ENCODE measurements at places on chromosomes 13 and 19.
A peak's percentile ranks its signal among the peaks of the same experiment; 100 is the strongest.

DNA sequence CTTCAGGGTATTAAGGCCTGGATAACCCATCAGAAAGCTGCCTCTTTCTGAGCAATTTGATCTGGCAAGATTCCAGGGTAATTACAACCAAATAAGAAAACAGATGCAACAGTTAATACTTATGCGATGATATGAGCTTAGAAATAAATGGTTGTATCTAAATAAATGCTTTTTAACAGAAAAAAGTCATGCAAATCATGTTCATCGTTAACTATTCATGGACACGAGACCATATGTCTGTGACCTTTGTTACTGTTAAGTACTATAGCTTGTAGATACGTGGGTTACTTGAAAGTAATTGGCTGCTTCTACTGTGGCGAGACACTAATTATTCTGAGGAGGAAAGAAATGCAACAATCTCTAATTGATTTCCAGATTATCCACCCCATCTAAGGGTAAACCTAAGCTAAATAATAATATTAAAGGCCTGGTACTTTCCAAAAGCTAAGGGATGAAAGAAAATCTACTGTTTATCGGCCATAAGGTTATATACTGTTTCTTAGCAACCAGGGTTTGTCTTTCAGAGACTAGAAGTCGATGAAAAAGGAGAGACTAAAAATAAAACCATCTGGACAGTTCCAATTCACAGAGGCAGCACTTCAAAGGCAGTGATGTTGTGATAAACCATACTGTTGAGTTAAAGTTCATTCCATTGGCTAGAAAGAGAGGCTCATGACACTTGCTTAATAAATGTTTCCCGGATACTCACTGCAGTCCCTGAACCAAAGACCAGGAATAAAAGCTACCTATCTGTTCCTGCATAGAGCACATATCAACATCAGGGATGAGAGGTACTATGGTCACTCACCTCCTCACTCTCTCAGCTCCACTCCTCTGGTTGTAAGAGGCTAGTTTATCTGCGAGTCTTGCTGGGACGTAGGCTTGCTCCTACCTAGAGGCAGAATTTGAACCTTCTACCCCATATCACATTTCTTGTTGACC lies 1.5 kb downstream of the EPSTI1 start:
- ATAC-seq = no peak

- no peak for ATAC-seq
Observed at GRCh38 chr13:51237887-51238286, 15.7 kb downstream of the FAM124A start.

GRCh38 chr19:51094696-51095279 lies 12.1 kb upstream of the KLK14 start:
- no peak for ATAC-seq

- ATAC-seq = peak; percentile 56
Observed at GRCh38 chr19:17755977-17756670, 4.8 kb downstream of the FCHO1 start.

DNA sequence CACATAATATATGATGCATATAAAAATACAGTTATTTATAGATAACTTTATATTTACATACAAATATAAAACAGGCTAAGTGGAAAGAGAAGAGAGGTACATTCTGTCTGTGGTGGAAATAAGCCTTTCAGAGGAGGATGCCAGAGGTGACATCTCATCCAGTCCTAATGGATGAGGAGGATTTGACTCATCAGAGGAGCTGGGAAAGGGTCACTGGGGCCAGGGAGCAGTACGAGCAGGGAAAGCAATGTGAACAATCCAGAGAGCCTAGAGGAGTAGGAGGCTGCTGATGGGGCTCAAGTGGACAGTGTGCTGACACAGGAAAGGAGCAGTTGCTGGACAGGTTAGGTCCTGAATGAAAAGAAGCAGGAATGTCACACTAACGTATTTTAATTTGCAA lies 18.6 kb downstream of the NALCN start:
- ATAC-seq = no peak

GRCh38 chr13:113157929-113158747 lies at the start of gene PROZ:
Gene PROZ, plus strand, starts transcription at chr13:113158648. Its CDS starts 13 bp downstream, at chr13:113158661.
- no peak for ATAC-seq

- no peak for ATAC-seq
Observed at GRCh38 chr19:12272980-12273901, 21.4 kb downstream of the ZNF44 start.

DNA sequence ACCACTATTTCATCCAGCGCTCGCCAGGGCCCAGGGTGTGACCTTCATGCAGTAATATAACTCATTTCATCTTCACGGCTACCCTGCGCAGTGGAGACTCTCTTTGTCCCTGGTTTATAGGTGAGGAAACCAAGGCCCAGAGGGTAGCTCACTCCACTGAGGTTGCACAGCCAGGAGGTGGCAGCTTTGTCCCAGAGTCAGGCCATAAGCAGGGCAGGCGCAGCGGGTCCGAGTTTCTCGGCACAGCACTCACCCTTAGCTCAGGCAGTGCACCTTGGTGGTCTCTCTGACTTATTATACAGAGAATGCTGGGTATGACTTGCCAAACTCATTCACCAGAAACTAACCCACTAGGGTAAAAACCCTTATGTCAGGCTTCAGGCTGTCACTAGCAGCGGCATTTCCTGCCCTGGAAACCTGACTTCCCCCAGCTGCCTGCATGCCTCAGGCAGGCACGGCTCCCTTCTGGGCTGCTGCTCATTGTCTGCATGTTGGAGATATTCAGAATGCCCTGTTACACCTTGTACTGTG lies 24.5 kb downstream of the PPP5C start:
- ATAC-seq = peak; percentile 36

- ATAC-seq = no peak
Observed at GRCh38 chr19:18445262-18445948, 7.5 kb upstream of the ISYNA1 start.

DNA sequence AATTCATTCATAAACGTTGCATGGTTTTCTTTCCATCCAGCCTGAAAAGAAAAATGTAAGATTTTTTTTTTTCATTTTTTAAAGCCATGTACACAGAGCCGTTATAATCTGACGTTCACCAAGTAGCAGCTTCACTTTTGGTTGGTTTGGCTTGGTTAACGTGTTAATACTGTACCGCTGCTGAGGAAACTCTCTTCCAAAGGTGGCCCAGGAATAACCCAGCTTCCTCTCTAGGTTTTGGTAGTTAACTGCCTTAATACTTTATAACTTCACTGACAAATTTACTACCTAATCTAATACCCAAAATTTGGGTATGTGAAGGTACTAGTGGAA lies 1.7 kb downstream of the INTS6 start:
- ATAC-seq = no peak

GRCh38 chr13:113839536-113840204 lies 24.2 kb downstream of the GAS6 start:
- ATAC-seq = no peak

- no peak for ATAC-seq
Observed at GRCh38 chr13:23380534-23380933, 53.0 kb downstream of the SACS start.

DNA sequence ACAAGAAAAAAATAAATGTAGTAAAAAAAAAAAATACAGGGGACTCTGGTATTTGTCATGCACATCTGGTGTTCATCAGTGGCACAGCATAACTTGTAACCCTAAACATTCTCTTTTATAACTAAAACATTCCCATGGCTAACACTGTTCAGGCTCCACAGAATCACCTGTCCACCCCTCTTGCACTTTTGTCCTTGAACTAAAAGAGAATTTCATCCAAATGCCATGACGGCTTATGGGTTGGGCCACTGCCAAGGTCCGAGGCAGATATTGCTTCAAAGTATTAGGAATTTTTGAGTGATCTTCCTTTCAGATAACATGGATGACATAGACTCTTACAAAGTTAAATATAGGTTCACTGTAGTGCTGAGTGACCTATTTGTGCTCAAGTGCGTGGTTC lies 25.7 kb upstream of the SERP2 start:
- no peak for ATAC-seq

GRCh38 chr19:40692212-40692551 lies 1.7 kb upstream of the NUMBL start:
- ATAC-seq = no peak

DNA sequence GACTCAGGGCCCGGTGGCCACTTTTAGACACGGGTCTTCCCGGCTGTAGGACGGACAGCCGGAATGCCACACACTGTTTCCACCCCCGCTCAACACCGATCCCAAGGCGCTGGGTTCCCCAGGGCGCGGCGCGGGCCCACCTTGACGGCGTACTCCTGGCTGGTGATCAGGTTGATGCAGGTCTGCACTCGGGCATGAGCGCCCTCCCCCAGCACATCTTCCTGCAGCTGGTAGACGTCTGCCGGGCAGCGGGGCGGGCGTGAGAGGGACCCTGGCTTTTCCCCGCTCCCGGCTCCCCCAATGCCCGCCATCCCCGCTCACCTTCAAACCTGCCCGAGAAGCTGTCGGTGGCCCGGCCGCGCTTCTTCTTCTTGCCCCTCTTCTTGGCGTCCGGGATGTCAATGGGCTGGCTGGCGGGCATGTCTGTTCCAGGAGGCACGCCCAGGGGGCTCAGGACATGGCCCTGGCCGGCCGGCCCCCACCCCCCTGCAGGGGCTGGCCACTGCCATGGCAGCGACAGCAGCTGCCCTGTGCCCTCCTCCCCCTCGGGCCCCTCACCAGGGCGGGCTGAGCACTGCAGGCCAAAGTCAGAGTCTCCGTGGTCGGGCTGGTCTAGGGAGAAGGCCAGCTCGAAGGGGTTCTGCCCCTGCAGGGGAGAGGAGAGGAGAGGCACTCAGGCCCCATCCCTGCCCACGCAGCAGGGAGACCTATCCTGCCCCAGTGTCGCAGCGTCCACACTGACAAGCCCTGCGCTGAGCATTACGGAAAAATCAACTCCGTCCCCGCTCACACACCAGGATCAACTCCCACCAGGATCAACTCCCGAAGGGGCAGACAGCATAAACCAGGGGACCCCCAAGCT lies 4.8 kb downstream of the MKNK2 start:
- ATAC-seq = no peak

DNA sequence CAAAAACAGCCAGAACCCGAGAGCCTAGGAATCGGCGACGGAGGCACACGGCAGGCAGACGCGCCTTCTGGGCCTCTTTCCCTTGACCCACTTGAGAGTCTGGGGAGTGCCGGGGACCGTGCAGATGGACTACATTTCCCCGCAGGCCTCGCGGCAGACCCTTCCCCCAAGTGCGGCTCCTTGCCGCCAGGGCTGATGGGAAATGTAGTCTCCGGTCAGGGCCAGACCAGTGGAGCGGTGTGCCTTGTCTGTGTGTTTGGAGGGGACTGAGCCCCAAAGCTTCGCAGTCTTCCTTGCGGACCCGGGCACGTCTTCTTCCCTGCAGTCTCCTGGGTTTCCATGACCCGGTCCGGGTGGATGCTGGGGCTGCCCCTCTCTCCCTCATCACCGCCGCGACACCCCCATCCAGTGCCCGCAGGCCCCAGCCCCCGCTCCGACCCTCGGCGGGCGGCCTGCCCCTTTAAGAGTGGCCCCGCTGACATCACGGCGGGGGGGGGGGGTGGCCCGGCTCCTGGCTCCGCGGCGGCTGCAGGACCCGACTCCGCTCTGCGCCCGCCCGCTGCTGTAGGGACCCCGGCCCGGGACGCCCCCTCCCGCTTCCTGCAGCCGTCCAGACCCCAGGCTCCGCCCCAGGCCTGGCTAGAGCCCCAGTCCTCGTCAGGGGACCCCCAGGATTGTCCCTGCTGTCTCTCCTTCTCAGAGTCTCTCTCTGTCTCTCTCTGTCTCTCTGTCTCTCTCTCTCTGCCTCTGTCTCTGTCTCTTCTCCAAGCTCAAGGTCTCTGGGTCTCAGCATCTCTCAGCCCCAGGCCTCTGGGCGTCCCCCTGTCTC lies 758 bp upstream of the CACNG7 start:
- ATAC-seq = no peak

DNA sequence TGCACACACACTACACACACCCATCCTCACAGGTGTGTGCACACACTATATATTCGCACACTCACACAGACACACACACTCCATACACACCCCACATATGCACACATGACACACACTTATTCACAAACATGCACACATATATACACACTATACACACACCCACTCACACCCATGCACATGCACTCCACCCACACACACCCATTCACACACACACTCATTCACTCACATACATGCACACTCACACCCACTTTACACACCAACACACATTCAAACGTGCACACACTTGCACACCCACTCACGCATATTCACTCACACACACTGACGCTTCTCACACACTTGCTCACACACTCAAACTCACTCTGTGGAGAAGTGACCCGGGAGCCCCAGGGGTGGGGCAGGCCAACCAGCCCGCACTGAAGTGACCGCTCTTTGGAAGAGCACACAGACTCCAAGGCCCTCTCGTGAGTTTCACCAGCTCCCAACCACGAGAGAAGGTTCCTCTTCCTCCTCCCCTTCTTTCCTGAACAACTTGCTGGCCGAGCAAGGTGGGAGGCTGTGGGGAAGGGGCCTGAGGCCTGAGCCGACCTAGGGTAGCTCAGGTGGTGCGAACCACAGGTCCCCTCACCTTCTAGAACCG lies 86.1 kb upstream of the TM9SF2 start:
- ATAC-seq = no peak

GRCh38 chr13:87172166-87172835 lies 498.9 kb upstream of the SLITRK5 start:
- no peak for ATAC-seq

DNA sequence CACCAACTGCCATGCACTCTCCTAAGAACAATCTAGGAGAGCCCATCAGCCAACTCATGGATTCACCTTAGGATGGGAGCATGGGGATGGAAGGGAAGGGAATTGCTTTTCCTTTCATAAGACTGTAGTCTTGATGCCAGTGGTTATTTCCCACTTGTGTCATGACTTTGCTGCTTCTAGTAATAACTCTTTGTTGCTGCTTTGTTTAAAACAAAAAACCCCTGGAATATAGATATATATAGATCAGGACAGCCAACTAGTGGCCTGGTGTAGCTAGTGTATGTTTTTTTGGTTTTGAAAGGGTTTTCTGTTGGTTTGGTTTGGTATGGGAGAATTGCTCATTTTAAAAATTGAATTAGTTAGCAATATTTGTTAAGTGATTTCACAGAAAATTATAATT lies 39.3 kb upstream of the KCTD4 start:
- ATAC-seq = no peak

GRCh38 chr19:42095814-42096230 lies 19.9 kb downstream of the ZNF574 start:
- ATAC-seq = no peak

All from stimulated activated memory B cell treated with anti-CD40 and anti-IgM and Interleukin-4, amounts not matched to agents 10 μg/mL and 1 μg/mL and 100 μg/mL, for 72 hours (primary cell).